ENCODE measurements at places on chromosomes 11 and 22.

DNA sequence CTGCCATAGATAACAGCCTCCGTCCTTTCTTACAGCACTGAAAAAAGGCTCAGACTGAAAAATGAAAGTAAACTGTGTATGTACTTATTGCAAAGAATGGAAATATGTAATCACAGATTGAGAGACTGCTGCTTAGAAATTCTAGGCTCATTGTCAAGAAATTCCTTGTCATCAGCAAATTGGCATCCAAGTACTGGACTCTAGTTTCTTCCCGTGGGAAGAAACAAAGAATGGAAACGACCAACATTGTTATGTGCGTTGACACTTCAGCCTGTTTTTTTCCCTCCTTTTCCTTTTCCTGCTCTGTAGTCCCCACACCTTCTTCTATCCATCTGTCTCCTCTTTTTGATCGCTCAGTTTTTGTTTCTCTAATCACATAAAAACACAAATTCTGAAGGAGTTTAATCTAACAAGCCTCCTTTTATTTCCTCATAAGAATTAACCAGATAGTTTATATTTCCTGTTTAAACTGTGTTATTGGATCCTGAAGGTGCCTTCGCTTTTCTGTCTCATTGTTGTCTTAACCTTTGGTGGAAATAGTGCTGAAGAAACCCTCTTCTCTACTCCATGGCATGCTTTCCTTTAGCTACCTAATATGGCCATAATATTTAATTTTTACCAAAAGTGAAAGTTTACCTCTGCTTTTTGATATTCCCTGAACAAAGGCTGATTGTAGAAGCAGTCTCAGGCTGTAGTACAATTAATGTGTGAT lies 20.0 kb upstream of the CASP12 start:
- DNase-seq: no peak

DNA sequence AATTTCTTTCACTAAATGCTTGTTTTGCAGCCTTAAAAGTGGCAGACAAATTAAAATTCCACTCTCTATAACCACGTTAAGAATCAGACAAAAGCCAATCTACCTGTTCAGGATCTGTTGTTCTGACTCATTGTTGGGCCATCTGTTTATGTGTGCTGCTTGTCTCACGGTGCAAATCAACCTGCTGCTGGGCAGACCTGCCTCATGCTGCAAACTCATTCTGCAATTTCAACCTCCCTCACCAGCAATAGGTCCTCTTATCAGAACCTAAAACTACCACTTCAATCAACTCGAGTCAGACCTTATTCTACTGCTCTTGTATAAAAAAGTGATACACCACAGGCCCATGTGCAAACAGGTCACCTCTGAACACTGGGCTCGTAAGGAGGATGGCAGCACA lies 75.1 kb downstream of the LARGE2 start:
- DNase-seq: no peak

DNA sequence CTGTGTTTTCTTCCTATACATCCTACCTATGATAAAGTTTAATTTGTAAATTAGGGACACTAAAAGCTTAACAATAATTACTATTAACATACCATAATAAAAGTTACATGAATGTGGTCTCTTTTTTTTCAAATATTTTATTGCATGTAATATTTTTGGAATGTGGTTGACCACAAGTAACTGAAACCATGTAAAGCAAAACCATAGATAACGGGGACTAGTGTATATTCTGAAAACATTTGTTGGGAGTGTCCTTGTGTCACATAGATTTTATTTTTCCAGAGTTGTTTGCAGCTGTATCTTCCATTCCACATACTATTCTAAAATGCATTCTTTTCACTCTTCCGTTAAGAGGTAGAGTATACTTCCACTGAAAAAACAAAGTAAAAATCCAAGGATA lies 200.4 kb downstream of the KIF18A start:
- no peak for DNase-seq

GRCh38 chr11:2581151-2581930 lies 118.5 kb downstream of the KCNQ1OT1 start:
- DNase-seq: no peak

- DNase-seq: no peak
These were observed 592 bp upstream of the CTSC start for GRCh38 chr11:88337987-88338668.

DNA sequence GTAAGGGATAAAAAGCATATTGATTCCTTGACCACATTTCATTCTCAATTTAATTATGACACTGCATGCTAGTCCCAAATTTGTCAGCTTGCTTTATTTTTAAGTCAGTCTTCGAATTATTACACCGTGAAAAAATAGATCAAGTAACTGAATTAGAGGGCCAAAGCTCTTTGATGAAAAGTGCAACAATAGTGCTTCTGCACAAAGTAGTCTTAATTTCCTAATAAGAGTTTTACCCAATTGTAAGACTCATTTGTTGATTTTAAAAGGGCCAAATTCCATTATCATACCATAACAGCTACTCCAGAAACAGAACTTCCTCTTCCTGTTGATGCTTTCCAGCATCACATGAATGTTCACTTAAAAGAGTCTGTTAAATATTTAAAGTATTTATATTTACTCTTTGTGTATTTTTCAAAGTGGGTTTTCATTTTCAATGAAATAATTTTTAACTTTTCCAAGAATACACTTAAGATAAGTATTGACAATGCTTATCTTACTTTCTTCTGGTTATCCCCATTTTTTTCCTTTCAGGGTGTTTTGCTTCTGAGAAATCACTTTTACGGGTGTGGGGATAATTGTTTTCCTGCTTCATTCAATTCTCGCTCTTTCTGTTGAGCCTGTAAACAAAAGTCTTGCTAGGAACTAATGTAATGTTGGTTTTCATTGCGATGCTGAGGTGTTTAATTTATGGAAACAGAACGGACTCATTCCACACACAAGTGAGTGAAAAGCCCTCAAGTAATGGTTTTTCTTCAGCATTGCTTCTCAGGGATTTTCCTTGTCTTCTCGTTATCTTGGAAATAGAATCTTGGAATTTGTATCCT lies 2.1 kb downstream of the ARHGEF12 start:
- no peak for DNase-seq

DNA sequence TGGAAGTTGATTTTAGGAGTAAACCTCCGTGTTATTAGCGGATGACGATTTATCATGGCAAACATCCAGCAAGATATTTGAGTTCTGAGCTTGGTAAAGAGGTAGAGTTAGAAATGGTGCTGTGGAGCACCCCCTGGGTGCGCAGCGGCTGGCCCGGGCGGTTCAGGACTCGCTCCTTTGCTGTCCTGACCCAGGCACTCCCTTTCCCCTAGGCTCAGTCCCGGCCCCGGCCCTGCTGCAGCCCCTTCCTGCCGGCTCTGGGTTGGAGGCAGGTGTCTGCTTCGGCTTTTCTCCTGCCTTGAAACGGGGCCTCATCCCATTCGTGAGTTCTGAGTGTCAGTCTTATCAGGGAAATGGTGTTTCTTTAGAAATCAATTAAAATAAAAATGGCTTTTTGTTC lies 33.4 kb downstream of the AP2A2 start:
- no peak for DNase-seq

DNA sequence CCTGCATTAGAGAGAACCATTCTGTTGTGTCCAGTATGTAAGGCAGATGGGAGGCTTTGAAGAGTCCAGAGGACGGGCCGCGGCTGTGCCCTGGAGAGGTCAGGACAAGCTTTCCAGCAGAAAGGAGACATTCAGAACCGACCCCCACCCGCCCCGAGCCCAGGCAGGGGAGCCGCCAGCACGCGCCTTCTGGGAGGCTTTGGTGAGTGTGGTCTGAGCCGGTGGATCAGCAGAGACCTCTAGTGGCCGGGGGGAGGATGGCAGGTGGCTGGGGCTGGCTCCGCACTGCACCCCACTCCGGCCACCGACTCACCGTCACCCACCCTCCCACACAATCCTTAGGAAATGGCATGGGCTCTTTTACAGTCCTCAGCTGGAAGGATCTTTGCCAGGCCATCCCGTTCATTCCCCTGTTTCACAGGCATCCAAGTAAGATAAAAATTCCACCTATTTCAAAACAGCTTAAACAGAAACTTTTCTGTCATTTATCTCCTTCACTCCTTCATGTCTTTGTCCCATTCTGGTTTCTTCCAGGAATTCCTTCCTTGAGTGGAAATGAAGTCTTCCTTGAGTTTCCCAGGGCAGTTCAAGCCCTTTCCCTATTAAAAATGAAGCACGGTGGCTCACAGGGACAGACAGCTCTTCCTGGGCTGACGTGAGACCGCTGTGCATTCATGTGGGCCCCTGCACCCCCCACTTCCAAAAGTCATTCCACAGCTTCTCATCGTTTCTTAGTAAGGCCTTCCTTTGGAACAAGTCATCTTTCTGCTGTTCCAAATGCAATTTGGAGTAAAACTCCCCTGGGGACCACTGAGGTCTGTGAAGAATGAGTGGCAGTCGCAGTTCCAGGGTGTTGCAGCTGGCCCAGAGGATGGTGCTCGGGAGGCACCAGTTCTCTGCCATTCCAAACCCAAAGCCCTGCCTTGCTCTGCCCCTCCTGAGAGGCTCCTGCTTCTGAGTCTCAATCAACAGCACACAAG lies 91.0 kb downstream of the FEZ1 start:
- DNase-seq: peak; percentile 36

DNA sequence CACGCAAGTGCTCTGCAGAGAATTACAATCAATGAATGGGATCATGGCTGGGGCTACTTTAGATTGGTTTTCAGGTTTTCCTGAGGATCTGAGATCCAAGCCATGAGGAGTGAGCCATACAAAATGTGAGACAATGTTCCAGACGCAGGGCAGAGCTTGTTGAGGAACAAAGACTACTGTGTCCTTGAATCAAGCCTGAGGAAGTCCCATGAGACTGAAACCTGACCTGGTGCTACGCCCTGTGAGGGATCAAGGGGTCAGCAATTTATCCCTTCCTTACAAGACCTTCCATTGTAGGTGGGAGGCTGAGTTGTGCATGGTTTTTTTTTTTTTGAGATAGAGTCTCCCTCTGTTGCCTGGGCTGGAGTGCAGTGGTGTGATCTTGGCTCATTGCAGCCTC lies 2.1 kb downstream of the INCENP start:
- no peak for DNase-seq
